Small intestine (tissue), 16 donors: ENCODE measurements at places on chromosomes 1 and 21.

DNA sequence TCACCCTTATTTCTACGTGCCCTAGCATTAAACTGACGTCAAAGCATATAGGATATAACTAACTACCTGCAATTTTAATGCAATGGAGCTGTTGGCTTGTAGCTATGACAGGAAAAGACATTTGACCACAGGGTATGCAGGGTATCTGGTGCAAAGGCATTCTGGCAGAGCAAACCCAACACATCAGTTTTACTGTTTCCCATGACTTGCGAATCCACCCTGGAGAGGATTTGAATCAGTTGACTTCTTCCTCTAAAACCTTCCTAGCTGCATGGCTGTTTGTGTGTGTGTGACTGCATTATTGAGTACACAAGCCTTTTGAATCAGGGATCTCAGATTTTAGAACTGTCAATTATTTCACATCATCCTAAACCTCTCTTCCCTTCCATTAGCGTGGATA is 41.7 kb upstream of the SYT14 start:
- no peak overlapping the region for H3K27ac ChIP-seq
- no peak for DNase-seq
- no peaks in the 10 kb centered on the region for H3K4me1 ChIP-seq
- H3K27me3 ChIP-seq, result peaks cover 3% of the 10 kb centered on the region

- no peaks in the 10 kb centered on the region for H3K27me3 ChIP-seq
- no peak overlapping the region for H3K4me3 ChIP-seq
- no peaks in the 10 kb centered on the region for H3K4me1 ChIP-seq
- no peak for DNase-seq
- H3K27ac ChIP-seq, result no peak overlapping the region
These were observed 107.8 kb upstream of the VAV3 start for GRCh38 chr1:108072776-108073175.

GRCh38 chr1:95021119-95021518 is 51.6 kb downstream of the ALG14 start:
- no peak overlapping the region for H3K4me3 ChIP-seq
- H3K36me3 ChIP-seq, result peaks cover 2% of the 10 kb centered on the region
- DNase-seq, result no peak
- no peak overlapping the region for H3K27ac ChIP-seq
- peaks cover 7% of the 10 kb centered on the region for H3K4me1 ChIP-seq

GRCh38 chr1:221667504-221667903 is 74.4 kb downstream of the DUSP10 start:
- H3K27me3 ChIP-seq, result no peaks in the 10 kb centered on the region
- no peak overlapping the region for H3K4me3 ChIP-seq
- H3K4me1 ChIP-seq, result no peaks in the 10 kb centered on the region
- H3K27ac ChIP-seq, result no peak overlapping the region

- H3K4me3 ChIP-seq, result no peak overlapping the region
- DNase-seq, result no peak
- H3K27ac ChIP-seq, result peak overlapping the region; percentile 21
- no peaks in the 10 kb centered on the region for H3K36me3 ChIP-seq
- H3K27me3 ChIP-seq, result no peaks in the 10 kb centered on the region
These were observed 30.3 kb downstream of the NHLH2 start for GRCh38 chr1:115810609-115811008.
